ENCODE measurements at places on chromosomes 1 and 21. TPM values are rescaled to one million over a fixed set of nuclear protein-coding genes. Genes with fewer than 3 reads are reported as not detected.
A peak's percentile ranks its signal among the peaks of the same experiment; 100 is the strongest.

NIT1 gene
- 29.1 TPM for polyA plus RNA-seq

PDZK1 gene
- 4.1 TPM for polyA plus RNA-seq

C1orf141 gene
- 0.39 TPM for polyA plus RNA-seq

DCDC2B gene
- 0.53 TPM for polyA plus RNA-seq

CRB1 gene
- 3.3 TPM for polyA plus RNA-seq

ETV3L gene
- polyA plus RNA-seq: 0.07 TPM

CD1B gene
- polyA plus RNA-seq: not detected

PROK1 gene
- 0.96 TPM for polyA plus RNA-seq

GRCh38 chr1:94658221-94658620, 116.7 kb upstream of the F3 start:
- DNase-seq: no peak

GRCh38 chr1:94864821-94865220, 44.7 kb downstream of the SLC44A3 start:
- no peak for DNase-seq

DNA sequence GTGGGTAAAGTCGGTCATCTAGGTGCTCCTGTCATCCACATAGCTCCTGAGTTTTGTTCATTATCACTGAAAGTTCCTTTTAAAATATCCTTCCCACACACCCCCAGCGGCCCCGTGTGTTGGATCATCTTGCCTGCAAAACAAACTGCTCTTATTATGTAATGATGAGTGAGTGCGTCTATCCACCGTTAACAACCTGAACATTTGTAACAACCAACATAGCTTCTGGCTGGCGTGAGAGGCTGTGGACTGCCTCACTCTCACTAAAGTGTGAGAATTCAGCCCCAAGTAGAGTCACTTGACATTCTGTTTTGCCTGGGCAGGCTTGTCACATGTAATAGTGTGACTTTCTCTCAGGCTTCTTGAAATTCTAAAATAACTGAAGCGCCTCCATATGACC, 14.5 kb upstream of the KCNA2 start:
- DNase-seq: no peak

DNA sequence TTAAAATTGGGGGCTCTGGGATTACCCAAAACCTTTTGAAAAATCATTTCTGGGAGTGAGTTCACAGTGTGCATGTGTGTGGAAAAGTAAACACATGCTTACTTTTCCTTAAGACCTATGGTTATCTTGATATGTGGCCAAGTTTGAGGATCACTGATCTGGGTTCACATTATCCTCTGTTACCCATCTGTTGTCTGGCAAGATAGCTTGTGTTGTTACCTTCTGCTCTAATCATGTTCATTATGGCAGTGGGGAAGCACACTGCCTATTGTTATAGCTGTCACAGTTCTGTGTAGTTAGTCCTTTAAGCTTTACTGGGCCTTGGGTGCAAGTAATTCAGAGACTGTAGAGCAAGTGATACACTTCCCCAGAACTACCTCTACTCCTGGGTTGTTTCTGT, 5.0 kb downstream of the CTBS start:
- DNase-seq: no peak

DNA sequence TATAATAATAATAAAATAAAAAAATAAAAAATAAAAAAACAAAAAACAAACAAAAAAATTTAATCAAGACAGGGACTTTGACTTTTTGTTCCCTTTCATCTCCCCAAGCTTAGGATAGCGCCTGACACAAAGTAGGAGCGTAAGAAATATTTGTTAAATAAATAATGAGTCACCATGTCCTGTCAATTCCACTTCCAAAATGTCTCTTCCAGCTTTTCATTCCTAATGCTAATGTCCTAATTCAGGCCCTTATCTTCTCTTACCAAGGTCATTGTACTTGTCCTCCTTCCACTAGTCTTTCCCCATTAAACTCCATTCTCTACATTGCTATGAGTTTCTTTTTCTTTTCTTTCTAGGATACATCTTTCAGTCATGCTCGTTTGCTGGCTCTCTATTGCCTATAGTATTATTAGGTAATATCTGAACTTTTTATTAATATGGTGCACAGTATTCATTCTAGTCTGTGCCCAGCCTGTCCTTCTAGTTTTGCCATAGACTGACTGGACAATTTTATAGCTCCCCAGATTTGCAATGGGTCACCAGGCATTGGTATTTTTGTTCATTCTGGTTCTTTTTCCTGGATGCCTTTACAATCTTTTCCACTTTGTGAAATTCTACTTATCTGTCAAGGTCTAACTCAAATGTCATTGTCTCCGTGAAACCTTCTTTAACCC, 11.4 kb downstream of the NEXN start:
- DNase-seq: no peak

DNA sequence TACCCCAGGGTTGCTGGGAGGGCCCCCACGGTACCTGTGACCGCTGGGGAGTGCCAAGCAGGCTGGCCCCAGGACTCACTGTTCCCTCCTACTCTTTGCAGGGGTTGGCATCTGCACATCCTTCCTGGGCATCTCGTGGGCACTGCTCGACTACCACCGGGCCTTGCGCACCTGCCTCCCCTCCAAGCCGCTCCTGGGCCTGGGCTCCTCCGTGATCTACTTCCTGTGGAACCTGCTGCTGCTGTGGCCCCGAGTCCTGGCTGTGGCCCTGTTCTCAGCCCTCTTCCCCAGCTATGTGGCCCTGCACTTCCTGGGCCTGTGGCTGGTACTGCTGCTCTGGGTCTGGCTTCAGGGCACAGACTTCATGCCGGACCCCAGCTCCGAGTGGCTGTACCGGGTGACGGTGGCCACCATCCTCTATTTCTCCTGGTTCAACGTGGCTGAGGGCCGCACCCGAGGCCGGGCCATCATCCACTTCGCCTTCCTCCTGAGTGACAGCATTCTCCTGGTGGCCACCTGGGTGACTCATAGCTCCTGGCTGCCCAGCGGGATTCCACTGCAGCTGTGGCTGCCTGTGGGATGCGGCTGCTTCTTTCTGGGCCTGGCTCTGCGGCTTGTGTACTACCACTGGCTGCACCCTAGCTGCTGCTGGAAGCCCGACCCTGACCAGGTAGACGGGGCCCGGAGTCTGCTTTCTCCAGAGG, 6.8 kb downstream of the XKR8 start:
- no peak for DNase-seq

GRCh38 chr1:173195596-173196088, 11.5 kb downstream of the TNFSF4 start:
- DNase-seq: no peak

GRCh38 chr1:1292442-1292779, 12.2 kb downstream of the SCNN1D start:
- DNase-seq: no peak

- DNase-seq: no peak
Measured at GRCh38 chr1:92883297-92883696, 51.5 kb downstream of the RPL5 start.

DNA sequence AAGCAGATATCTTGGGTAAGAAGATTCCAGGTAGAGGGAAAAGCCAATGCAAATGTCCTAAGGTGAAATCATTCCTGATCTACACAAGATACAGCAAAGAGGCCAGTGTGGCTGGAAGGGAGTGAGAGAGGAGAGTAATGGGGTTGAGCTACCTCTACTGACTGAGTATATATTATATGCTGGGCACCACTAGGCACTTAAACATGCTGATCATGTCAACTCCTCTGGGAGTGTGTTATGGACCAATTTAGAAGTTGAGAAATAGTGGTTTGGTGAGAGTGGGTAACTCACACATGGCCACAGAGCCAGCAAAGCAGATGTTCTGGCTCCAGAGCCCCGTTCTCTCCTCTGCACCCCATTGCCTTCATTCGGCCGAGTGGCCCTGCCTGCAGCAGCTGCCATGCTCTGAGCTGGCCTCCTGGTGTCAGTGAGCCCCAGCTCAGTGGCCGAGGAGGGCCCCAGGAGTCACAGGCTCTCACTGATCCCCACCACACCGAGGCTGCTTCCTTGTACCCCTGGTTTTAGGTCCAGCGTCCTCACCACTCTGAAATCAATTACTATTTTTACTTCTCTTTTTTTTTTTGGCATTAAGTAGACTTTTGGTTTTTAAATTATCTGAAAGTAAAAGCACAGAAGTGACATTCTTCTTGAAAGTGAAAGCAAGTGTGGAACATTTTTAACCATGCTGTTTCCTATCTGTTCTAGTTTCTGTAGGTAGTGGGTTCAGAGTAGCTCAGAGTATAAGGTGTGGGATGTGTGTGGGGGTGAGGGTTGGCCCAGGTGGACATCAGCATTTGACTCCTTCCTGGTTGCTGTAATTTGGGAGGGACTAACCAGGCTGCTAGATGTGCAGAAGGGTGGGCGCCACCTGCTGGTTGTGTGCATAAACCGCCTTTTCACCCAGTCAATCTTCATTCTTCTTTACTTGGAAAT, 45.8 kb upstream of the CRNN start:
- DNase-seq: no peak

- DNase-seq: no peak
Measured at GRCh38 chr1:67646145-67647035, 38.6 kb upstream of the GADD45A start.

DNA sequence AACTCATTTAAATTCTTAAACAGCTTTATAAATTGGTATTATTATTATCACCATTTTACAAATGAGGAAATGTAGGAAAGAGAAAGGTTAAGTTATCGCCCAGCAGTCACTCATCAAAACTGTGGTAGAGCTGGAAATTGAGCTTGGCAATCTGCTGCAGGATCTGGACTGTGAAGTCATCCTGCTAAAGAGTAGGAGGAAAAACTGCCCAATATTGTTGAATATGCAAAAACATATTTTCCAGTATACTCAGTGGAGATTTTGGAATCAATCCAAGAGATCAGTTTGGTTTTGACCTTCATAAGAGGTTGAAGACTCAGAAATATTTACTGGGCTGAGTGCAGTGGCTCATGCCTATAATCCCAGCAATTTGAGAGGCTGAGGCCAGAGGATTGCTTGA, 16.9 kb upstream of the RC3H1 start:
- no peak for DNase-seq

- DNase-seq: peak; percentile 10
Measured at GRCh38 chr1:35298464-35298863, 30.0 kb downstream of the ZMYM4 start.

GRCh38 chr1:213179784-213180183, 128.7 kb downstream of the RPS6KC1 start:
- no peak for DNase-seq

DNA sequence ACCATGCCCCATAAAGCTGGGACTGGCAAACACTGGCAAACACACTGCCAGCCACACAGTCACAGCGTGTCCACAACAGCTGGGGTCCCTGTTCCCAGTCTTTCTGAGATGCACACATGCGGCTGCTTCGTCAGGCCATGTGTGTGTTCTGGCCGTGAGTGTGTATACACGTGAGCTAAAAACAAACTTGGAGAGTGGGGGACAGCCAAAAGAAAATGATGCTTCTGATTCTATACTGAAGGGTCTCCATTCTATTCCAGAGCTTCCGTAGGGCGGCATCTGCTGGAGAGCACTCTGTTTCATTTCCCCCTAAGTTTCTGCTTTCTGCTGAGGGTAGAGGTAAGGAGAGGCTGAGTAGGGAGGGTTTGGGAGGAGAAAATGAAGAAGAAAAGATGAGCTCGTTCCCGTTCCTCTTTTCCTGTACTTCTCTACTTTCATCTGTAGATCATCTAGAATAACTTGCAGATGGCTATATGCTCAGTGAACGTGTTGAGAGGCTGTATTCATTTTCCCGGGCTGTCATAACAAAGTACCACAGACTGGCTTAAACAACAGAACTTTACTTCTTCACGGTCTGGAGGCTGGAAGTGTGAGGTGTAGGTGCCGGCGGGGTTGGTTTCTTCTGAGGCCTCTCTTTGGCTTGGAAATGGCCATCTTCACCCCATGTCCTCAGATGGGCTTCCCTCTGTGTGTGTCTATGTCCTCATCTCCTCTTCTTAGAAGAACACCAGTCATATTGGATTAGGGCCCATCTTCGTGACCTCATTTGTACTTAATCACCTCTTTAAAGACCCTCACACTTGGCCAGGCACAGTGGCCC, 151.6 kb downstream of the TOMM20 start:
- DNase-seq: no peak

DNA sequence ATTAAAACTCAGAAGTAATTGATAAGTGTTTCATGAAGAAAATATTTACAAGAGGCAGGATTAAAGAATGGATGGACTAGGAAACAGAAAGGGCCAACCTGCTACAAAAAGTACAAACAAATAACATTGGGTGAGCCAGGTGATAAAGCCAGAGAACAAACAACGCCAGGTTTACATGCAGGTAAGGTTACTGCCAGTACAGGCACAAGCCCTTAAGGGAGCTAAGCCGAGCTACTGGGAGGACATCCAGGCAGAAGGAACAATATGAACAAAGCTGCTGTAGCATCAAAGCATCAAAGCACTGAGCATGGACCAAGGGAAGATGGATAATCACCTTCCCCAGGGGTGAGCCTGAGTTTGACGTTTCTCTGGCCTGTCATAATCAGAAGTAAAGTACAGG, 380.7 kb downstream of the SEC16B start:
- no peak for DNase-seq

- DNase-seq: no peak
Measured at GRCh38 chr1:234901491-234902049, 227.1 kb downstream of the TOMM20 start.

DNA sequence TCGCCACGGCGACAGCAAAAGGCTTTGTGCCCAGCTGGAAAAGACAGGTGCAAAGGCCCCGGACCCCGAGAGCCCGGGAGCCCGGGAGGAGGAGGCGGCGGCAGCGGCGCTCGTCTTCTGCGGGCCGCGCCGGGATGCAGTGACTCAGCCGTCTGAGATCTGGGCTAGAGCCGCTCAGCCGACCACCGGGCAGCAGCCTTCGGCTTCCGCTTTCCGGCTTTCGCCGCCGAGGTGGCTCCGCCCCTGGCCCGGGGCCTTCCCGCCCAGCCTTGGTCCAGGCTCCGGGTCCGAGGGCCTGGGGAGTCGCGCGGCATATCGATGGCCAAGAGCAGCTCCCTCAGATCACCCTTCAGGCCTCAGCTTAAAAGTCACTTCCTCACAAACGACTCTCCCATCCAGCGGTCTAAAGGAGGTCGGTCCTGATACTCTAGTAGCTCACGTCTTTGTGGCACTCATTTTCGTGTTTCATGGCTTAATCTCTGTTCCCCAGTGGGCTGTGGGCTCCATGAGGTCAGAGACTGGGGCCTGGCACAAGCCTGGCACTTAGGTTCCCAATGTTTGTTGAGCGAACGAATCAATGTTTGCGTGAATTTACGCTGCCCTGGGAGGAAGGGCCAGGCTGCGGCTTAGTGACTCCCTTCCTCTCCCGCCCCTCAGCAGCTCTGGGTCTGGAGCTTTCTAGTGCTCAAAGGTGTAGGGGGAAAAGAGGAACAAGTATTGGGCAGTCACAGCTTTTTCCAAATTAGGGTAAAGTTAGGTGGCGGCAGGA, at the start of gene PHTF1:
PHTF1 (minus strand) TSS at position 154 of the 769 bp plus-strand sequence. CDS start 783 bp downstream, outside the sequence.
- peak; percentile 40 for DNase-seq

- DNase-seq: no peak
Measured at GRCh38 chr1:162753998-162754585, 36.4 kb upstream of the HSD17B7 start.

- DNase-seq: no peak
Measured at GRCh38 chr1:156146769-156147405, 6.5 kb upstream of the SEMA4A start.

Data from left renal pelvis (tissue), 4 donors.